Activated T-helper 1 cell treated with anti-CD3 and anti-CD28 coated beads, Interleukin-12 subunit alpha, Interleukin-12 subunit beta, Interleukin-2, Interleukin-4 antibody, amounts not matched to agents 30 ng/mL and 10 ng/mL and 1 ng/mL, durations not matched to agents 14 hours and 24 hours and 36 hours (primary cell): ENCODE measurements at places on chromosomes 3 and 15. TPM values are rescaled to one million over a fixed set of nuclear protein-coding genes. Genes with fewer than 3 reads are reported as not detected.

DNAJA4 gene
- total RNA-seq, result 68.4 and 70.8 TPM in 2 replicates

DNAJC17 gene
- 52.5 and 54.1 TPM in 2 replicates for total RNA-seq

LRTM1 gene
- not detected in 2 replicates for total RNA-seq

TTLL13 gene
- 0.29 and 0.65 TPM in 2 replicates for total RNA-seq

CHRNA7 gene
- total RNA-seq, result not detected in 2 replicates

MGLL gene
- total RNA-seq, result 2.2 and 2.5 TPM in 2 replicates

TMEM207 gene
- total RNA-seq, result not detected in 2 replicates

SLC9A9 gene
- 0.64 and 0.88 TPM in 2 replicates for total RNA-seq

TM4SF1 gene
- total RNA-seq, result 0.13 and 0.22 TPM in 2 replicates

CCDC14 gene
- total RNA-seq, result 37.3 and 43.7 TPM in 2 replicates

MUSTN1 gene
- total RNA-seq, result 1.7 TPM in 1 of 2 replicates, not detected in the other

GOLGA8O gene
- 2.9 and 3.3 TPM in 2 replicates for total RNA-seq

CCR9 gene
- not detected in 2 replicates for total RNA-seq

SLC15A2 gene
- total RNA-seq, result 3.2 and 3.3 TPM in 2 replicates

EDEM1 gene
- 169 and 192 TPM in 2 replicates for total RNA-seq

EXD1 gene
- total RNA-seq, result not detected in 2 replicates

KBTBD13 gene
- total RNA-seq, result not detected in 2 replicates

TEX9 gene
- total RNA-seq, result 0.67 and 0.78 TPM in 2 replicates
